ENCODE measurements at places on chromosomes 16 and 17.
A peak's percentile ranks its signal among the peaks of the same experiment; 100 is the strongest.

GRCh38 chr17:82091264-82092066 lies 6.6 kb downstream of the FASN start:
- no peak for DNase-seq

- DNase-seq = no peak
Measured at GRCh38 chr17:70813355-70813930, 644.1 kb downstream of the KCNJ2 start.

DNA sequence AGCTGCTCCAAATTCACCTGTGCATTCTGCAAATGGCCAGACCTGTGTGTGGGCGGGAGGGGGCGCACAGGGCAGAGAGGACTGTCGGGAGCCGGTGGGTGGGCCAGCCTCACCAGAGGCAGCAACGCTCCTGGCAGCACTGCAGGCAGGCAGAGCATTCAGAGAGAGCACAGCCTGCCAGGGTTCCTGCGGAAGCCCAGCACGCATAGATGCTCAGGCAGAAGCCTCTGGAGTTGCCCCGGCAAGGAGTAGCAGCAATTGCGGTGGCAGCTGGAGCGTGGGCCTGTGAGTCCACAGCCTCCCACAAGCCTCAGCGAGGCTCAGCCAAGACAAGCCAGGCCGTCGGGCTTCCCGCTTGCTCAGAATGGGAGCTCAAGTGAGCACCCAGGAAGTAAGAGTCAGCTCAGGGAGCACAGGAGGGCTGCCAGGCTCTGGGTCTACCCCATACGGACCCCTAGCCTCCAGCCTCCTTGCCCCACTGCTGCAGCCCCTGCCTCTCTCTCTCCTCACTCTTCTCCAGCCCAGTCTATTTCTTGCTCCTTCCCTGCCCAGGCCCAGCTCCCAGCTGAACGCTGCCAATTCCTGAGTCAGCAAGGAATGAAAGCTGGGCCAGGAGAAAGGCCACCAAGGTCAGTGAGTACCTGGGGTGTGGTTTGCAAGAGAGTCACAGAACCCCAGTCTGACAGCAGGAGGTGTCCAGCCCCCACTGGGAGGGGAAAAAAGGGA lies 9.6 kb downstream of the EMC6 start:
- no peak for DNase-seq

DNA sequence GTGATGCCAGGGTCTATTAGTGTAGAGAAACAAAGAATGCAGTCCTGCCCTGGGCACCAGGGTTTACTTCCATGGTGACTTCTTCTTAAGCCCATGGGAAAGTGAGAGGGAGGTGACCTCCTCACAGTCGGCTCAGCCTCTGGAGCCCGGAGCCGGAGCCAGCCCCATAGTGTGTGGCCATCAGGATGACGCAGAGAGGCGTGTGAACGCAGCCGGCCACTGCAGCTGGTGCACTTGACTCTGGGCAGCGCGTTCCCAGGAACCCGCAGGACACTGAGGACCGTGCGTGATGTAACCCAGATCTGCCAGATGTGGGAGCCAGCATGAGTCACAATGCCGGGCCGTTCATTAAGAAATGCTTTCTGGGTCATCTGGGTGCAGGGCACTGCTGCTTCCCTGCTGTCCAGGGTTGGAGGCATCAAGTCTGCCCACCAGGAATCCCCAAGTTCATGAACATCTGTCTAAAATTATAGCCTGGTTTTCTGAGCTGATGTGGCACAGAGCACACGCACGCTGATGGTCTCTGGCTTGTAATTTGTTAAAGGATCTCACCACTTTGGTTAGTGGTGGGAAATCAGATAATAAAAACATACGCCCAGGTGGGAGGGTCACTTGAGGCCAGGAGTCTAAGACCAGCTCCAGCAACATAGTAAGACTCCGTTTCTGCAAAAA lies 114.1 kb downstream of the PITPNC1 start:
- no peak for DNase-seq

GRCh38 chr16:56357241-56357764 lies 68.0 kb downstream of the AMFR start:
- no peak for DNase-seq

DNA sequence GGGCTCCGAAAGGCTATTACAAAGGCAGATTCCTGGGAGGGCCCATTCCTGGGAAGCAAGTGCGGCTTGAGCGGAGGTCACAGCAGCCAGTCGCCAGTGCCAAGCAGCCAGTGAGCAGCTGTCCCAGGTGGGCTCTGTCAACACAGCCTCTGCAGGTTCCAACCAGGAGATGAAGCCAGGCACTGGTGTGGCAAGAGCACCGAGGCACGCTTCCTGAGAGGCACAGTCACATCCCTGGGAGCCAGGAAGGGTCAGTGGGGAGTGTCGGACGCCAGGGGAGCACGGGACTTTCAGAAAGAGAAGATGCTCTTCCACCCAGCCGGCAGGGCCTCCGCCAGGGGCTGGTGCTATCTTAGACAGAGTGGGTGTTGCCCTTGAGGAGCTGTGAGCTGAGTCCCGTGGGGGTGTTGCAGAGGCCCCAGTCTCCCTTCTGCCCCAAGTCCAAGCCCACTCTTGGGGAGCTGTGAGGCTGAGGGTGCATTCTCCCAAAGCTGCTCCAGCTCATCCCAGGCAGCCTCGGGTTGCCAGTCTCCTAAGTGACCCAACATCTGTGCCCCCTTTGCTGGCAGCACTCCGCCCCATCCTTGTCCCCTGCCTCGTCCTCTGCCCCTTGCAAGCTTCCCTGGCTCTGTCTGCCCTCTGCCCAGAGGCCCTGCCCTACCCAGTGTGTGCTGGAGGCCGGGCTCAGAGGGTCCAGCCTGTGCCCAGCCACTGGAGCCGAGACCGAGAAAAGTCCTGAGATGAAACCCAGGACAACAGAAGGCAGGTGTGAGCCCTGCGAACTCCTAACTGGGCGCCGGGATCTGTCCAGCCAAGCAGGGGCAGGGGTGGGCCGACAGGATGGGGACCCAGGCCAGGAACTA lies 6.6 kb downstream of the UBALD1 start:
- no peak for DNase-seq

- DNase-seq = no peak
Measured at GRCh38 chr17:539766-540165, 174.9 kb downstream of the VPS53 start.

DNA sequence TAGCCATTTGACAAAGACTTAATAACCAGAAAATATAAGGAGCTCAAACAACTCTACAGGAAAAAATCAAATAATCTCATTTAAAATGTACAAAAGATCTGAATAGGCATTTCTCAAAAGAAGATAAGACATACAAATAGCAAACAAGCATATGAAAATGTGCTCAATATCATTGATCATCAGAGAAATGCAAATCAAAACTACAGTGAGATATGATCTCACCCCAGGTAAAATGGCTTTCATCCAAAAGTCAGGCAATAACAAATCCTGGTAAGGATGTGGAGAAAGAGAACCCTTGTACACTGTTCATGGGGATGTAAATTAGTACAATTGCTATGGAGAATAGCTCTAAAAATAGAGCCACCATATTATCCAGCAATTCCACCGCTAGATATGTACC lies 43.1 kb downstream of the HSD17B2 start:
- no peak for DNase-seq

GRCh38 chr16:26721290-26721689 lies 345.4 kb upstream of the C16orf82 start:
- no peak for DNase-seq

- DNase-seq = no peak
Measured at GRCh38 chr17:33940769-33941370, 314.2 kb upstream of the CCL2 start.

DNA sequence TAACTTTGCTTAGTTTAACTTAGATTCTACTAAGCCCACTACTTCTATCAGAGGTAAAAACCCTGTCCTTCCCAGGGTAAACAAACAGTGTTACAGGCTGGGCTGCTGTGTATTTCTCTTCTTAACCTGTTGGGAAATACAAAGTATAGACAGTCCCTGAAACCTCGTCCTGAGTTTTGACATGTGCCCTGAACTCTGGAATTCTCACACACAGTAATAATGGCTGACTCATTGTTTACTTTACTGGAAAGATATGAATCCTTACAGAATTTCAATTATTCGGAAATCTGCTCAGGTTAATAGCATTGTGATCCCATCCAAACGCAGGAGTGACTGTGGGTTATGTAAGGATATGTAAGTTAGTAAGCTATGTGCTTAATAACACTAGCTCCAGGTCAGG lies 199.1 kb downstream of the TMEM114 start:
- no peak for DNase-seq

DNA sequence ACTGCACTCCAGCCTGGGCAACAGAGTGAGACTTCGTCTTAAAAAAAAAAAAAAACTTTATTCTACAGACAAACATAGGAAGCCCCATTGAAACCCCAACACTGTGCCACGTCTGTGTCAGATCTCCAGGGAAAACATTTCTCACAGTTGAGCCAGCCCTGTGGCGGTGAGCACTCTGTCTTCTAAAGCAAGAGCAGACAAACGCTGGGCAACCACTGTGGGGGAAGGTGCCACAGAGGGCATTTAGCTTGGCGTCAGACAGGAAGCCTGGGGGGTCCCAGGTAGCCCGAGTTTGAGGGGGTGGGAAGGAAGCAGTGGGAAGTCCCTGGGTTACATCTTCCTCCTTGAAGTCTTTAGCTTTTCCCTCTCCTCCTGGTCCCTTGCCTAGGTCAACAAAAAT lies 16.0 kb downstream of the C17orf100 start:
- DNase-seq = no peak

DNA sequence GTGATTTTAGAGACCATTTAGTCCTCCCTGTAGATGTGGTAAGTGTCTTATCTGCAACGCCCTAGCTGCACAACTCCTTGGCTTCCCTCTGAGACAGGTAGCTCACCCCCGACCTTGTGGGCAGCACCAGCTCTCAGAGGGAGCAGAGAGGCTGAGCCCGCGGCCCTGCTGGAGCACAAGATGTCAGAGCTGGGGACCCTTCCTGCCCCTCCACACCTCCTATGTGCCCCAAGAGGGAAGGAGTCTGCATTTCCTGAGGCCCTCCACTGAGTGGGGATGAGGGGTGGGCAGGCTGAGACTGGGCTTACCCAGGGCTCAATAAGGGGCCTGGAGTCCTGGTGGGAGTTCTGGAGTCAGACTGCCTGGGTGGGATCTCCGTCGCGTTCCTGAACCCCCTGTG lies 12.2 kb upstream of the ADGRG1 start:
- no peak for DNase-seq

DNA sequence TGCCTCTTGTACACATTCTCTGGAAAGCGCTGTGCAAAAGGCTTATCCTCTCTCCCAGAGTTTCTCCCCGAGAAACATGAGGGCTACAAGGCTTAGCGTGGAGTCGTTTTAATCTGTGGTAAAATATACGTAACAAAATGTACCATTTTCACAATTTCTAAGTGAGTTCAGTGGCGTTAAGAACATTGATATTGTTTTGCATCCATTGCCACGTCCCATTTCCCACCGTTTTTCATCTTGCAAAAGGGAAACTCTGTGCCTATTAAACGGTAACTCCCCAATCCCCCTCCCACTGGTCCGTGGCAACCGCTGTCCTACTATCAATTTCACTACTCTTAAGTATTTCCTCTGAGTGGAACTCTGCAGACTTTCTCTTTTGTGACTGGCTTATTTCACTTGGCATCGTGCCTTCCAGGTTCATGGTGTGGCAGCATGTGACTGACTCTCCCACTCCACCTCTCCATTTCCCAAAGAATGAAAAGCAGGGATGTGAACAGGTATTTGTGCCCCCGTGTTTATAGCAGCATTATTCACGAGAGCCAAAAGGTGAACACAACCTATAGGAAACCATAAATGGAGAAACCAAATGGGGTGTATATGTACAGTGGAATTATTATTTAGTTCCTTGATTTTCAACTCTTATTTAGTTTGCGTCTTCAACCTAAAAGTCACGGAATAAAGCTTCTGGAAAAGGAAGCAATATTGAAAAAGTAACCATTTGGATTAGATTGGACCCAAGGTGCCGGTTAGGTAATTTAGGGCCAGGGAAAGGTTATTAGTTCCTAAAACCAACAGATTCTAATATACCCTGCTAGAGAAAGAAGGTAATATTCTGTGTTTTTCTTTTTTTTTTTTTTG lies 1.1 kb upstream of the USP32 start:
- peak; percentile 44 for DNase-seq

DNA sequence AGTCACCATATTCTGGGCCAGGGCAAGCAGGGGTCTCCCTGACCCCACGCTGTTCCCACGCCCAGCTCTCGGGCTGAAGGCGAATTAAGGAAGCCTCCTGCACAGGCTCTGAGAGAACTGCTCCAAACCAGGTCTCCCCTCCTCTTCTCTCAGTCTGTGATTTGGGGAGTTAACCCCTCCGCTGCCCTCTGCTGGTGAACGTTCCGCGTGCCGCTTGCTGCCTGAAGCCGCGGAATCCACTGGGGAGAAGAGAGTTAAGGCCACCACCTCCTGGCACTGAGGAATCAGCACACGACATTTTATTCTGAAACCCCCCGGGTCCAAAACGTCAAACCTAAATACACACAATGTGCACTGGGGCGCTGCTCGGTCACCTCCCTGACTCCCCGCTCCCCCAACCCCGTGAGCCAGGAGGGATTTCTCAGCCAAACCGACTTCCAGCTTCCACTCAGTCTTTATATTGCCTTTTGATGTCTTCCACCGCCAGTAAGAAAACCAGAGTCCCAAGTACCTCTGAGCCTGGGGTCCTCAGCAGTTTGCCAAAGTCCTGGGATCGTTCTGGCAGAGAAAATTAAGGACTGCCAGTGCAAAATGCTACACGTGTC lies 54.4 kb upstream of the RCVRN start:
- DNase-seq = peak; percentile 53

DNA sequence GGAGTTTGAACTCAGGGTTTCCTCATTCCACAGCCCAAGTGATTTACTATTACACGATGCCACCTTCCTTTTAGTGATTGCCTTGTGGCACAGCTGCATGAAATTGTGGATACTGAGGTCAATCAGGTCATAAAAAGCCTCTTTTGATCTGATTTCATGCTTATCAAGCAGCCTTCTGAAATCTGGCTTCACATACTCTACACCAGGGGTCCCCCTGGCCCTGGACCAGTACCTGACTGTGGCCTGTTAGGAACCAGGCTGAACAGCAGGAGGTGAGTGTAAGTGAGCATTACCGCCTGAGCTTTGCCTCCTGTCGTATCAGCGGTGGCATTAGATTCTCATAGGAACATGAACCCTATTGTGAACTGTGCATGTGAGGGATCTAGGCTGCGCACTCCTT lies 13.8 kb downstream of the SLFN5 start:
- no peak for DNase-seq

GRCh38 chr16:5850632-5851392 lies 753.2 kb upstream of the EEF2KMT start:
- no peak for DNase-seq

- DNase-seq = no peak
Measured at GRCh38 chr17:27810902-27811557, 10.7 kb upstream of the NOS2 start.

DNA sequence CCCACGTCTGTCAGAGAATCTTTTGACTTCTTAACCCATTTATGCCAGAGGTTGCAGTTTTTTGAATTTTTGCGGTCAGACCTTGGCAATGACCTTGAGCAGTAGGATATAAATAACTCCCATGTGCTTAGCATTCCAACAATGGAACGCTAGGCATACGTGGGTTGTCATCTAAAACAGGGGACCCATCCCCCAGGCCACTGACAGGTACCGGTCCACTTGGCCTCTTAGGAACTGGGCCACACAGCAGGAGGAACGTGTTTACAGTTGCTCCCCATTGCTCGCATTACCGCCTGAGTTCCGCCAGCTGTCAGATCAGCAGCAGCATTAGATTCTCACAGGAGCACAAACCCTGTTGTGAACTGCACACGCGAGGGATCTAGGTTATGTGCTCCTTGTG lies 76.8 kb upstream of the LGALS9 start:
- DNase-seq = no peak

Measured in activated CD8-positive, alpha-beta T cell treated with anti-CD3 and anti-CD28 coated beads, Interleukin-2, amount 10 ng/mL, durations not matched to agents 7 days and 5 days (primary cell).